ENCODE measurements at places on chromosomes 1 and 21.

GRCh38 chr1:156711011-156711817 is 5.8 kb upstream of the CRABP2 start:
- DNase-seq: no peak

DNA sequence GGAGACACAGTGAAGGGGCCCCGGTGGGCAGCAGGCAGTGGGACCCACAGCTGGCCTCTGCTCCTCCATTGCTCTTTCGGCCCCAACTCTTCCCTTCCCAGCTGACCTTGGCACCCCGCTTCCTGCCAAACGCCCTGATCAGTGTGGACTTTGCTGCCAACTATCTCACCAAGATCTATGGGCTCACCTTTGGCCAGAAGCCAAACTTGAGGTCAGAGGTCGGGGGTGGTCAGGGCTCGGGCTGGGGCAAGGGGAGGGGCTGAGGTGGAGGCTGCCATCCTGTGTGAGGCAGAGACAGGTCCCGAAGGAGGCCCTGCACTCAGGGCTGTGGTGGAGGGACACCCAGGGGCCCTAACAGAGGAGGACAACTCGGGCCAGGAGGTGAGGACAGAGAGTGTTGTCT is 13.7 kb downstream of the PODN start:
- DNase-seq: no peak

GRCh38 chr1:68484618-68485017 is 12.3 kb downstream of the DEPDC1 start:
- DNase-seq: no peak

DNA sequence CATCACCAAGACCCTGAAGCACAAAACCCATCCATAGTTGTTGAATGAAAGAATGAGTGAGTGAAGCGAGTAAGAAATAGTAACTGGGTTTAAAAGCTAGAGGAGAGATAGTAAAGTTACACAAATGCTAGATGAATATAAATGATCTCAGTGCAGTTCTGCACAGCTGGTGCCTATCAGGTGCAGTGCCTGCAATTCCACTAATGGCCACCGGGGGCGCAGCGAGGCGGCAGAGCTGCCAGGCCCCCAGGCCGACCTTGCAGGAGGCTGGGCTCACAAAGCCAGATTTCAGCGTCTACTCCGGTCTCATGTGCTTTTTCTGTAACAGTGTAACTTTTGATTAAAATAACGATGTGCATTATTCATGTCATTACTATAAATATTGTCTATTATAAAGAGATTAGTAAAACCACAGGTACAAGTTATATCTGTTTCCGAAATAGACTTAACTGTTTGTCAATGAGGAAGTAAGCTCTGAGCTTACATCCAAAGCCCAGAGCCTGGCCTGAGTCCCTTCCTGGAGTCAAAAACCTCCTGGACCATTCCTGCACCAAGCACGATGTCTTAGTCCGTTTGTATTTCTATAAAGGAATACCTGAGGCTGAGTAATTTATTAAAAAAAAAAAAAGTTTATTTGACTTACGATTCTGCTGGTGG is 477.6 kb downstream of the NPHP4 start:
- DNase-seq: peak; percentile 82

DNA sequence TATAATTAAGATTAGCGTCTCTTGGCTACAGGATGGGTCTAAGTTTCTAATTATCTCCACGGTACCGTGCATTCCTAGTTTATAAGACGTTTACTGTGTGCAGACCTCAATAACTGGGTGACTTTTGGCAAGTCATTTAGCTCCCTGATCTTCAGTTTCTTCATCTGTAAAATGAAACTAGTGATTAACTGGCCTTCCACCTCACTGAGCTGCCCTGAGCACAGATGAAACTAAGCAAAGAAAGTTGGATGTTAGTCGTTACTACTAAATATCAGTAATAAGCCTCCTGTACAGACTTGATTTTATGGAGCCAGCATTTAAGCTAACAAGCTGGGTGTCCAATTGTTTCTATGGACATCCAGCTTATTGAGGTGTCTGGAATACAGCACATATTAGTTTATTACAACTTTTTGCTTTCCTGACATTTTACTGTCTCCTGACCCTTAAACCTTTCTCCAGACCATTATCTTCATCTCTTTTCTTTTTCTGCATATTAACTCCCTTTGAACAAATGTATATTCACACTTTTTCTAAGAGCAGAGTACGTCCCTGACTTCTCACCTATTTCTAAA is 1.1 kb downstream of the CR2 start:
- no peak for DNase-seq

GRCh38 chr1:19381261-19381660 is 69.1 kb downstream of the SLC66A1 start:
- DNase-seq: no peak

DNA sequence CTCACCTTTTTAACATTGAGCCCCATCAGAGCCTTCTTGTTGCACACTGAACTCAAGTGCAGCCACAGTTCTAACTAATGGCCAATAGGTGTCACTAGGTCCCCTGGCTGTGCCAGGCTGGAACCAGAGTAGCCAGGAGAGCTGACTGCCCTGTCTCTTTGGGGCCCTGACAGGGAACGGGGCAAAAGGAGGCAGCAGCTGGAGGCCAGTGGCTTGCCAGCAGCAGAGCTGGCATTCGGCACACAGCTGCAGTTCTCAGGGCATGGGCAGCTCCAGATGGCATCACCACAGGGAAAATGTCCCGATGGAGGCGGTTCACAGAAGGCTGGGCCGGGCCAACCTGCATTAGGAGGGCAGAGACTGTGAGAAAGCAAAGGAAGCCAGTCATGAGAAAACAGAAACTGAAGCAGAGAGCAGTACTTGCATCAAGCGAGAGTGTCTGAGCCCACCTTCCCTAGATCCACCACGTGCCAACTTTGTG is 188.6 kb downstream of the FCRL5 start:
- DNase-seq: peak; percentile 21

DNA sequence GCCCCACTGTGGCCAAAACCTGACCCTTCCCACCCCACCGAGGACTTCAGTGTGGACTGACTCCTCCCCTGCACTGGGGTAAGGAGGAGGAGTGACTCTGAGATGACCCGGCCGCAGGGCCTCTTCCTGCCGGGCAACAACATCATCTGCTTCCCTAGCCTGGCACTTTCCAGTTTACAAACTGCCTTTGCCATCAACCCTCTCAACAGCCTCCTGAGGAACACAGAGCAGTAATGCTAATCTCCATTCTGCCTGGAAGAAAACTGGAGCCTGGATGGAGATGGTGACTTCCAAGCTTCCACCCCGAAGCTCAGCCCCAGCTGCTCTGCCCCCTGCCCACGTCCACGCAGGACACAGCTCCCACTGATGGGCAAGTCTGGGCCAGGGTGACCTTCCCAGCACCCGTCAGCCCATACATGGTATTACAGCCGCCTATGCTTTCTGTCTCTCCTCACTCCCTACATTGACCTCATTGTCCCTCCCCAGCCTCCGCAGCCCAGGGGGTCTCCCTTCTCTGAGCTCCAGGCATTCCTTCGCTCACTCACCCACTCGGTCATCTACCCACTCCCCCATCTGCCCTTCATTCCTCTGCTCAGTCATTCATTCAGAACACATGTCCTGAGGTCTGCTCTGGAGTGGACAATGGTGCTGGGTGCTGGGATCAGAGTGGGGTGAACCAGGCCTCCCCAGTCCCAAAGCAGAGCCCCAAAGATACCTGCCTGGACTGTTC is 34.2 kb downstream of the RAP1GAP start:
- DNase-seq: no peak

- no peak for DNase-seq
Measured at GRCh38 chr21:37848721-37849490, 67.4 kb downstream of the KCNJ6 start.

- DNase-seq: no peak
Measured at GRCh38 chr1:154992721-154993571, 440 bp upstream of the LENEP start.

GRCh38 chr1:179761846-179762640 is 19.0 kb downstream of the FAM163A start:
- DNase-seq: no peak

Data from RWPE1 (cell line).